ENCODE measurements at places on chromosomes 11 and 22. TPM values are rescaled to one million over a fixed set of nuclear protein-coding genes. Genes with fewer than 3 reads are reported as not detected.

GRCh38 chr11:19849107-19849789 is 136.6 kb downstream of the NAV2 start:
- no peak for DNase-seq

GRCh38 chr11:72224564-72225410 is at the start of gene INPPL1:
TSS of gene INPPL1 (plus strand) at chr11:72224767. CDS start at chr11:72224985, 218 bp downstream.
- DNase-seq: no peak

DNA sequence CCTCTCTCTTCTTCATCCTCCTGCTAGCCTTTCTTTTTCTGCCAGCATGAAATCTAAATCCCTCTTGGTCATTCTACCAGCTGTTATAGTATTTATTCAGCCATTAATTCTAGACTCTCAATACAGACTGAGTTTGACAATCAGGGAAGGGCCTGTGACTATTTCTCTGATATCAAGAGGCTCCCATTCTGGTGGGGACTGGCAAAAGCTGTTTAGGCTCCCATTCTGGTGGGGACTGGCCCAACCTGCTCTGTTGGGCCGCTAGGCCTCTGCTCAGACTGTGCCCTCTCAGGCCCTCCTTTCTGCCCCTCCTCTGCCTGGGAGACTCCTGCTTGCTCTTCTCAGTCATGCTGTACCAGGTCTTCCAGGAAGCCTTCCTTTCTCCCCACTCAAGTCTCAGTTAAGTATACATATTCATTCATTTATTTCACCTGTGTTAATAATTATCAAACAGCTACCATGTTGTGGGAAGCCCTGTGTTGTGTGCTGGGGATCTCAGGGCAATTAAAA is 323.7 kb upstream of the NARS2 start:
- no peak for DNase-seq

DNA sequence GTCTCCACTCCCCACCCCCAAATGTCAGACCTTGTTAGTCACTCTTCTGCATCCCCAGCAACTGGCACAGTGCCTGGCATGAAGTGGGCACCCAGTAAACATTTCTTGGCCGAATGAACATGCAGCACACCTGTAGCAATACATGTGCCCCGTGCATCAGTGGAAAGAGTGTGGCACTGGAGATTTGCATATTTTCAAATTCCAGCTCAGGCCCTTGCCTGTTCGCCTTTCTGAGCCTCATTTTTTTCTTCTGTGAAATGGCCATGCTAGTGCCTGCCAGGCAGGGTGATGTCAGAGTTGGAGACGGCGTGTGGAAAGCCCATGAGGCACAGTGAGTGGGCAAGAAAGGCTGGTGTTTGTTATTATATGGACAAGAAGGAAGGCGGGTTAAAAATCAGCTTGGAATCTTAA is 38.7 kb downstream of the CD82 start:
- DNase-seq: no peak

DNA sequence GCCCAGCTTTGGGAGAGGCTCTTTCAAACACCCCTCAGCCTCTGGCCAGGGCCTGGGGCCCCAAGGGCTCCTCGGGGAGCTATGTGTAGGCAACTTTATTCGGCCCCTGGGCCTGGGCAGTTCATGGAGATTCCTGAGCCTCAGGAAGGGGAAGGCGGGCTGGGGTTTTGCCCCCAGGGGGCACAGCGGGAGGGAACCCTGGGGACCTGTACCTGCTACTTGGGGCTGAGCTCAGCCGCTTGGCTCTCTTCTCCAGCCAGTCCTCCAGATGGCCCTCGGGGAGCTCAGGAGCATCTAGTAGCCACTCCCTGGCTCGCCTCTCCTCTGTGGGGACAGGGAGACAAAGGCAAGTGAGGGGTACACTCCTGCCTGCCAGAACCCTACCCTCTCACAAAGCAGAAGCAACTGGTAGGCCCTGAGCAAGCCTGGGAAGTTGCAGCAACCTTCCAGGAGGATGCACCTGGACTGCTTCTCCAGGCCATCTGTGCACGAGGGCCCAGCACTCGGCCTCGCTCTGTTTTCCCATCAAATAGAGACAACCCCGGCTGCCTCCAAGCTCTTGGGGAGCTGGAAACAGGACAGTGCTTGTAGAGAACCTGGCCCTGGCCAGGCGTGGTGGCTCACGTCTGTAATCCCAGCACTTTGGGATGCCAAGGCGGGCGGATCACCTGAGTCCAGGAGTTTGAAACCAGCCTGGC is 18.5 kb downstream of the CABP7 start:
- no peak for DNase-seq

DNA sequence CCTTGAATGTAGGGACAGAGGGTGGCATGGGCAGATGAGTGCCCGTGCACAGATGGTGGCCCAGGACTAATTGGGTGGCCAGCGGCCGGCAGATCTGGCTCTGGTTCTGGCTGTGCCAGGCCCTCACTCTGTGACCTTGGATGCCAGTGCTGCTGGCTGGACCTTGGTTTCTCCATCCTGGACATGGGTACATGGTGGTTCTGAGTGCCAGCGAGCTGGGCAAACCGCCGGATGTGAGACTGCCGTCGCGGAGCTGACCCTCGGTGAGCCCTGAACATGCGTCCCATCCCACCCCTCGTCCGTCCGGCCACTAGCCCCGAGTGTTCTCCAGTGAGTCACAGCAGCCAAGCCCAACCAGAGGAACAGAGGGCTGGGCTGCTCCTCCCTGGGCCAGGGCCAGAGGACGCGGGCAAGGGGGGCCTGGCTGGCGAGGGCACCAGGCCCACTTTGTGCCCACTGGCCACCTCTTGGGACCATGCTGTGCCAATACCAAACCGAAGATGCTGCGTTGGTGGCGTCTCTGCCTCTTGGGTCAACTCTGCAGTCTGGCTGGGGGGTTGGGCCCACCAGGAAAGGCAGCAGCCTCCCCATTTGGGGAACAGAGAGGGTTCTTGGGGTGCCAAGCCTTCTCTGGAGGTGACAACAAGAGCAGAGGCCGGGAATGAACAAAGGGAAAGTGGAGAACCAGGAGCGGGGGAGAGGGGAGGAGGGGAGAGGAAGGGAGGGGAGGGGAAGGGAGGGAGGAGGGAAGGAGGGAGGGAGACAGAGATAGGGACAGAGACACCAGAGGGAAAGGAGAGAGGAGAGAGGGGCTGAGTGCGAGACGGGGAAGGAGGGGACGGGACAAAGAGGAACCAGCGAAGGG is 10.7 kb downstream of the LSP1 start:
- DNase-seq: peak; percentile 31

GRCh38 chr11:95147364-95147905 is 57.8 kb downstream of the ENDOD1 start:
- no peak for DNase-seq

The TSG101 gene
- 75.4 TPM for total RNA-seq

The ACTN3 gene
- total RNA-seq: 0.33 TPM

Measured in spinal cord (tissue), 10 donors.